ENCODE measurements at places on chromosomes 2 and 18.

- peak; percentile 15 for DNase-seq
These were observed 780 bp downstream of the HTRA2 start for GRCh38 chr2:74530239-74531187.

DNA sequence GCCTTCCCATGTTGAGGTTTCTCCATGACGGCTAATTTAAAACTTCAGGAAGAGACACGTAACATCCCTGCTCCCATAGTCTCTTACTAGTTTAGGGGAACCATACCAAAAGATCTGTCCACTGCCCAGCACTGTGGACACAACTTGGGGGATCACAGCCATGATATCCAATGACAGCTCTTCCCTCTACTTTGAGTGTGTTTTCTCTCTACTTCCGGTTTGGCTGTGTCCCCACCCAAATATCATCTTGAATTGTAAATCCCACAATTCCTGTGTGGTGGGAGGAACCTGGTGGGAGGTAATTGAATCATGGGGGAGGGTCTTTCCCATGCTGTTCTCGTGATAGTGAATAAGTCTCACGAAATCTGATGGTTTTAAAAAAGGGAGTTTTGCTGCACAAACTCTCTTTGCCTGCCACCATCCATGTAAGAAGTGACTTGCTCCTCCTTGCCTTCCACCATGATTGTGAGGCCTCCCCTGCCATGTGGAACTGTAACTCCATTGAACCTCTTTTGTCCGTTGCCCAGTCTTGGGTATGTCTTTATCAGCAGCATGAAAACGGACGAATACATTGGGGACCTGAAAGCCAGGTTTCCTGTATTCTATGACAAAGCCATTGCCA, 1.6 kb upstream of the MGAT4A start:
- DNase-seq = no peak

GRCh38 chr2:169106563-169107545, 37.5 kb downstream of the DHRS9 start:
- no peak for DNase-seq

GRCh38 chr2:176072951-176073904, 10.5 kb downstream of the EVX2 start:
- DNase-seq = no peak

DNA sequence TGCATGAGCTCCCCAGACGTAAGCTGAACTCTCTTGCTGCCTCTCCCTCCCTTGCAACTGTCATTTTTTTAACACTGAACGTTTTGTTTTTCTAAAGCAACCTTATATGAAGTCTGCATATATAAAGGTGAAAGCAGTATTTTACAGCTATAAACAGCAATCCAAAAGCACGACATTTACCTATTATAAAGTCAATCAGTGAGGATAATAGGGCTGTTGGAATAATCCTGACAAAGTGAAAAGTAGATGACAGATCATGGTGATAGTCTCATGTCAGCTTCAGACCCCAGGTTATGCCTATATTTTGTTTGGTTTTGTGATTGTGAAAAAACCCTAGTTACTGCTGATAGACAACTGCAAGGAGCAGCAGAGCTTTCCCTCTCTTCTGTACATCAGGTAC, 195.8 kb downstream of the TNS1 start:
- DNase-seq = no peak

DNA sequence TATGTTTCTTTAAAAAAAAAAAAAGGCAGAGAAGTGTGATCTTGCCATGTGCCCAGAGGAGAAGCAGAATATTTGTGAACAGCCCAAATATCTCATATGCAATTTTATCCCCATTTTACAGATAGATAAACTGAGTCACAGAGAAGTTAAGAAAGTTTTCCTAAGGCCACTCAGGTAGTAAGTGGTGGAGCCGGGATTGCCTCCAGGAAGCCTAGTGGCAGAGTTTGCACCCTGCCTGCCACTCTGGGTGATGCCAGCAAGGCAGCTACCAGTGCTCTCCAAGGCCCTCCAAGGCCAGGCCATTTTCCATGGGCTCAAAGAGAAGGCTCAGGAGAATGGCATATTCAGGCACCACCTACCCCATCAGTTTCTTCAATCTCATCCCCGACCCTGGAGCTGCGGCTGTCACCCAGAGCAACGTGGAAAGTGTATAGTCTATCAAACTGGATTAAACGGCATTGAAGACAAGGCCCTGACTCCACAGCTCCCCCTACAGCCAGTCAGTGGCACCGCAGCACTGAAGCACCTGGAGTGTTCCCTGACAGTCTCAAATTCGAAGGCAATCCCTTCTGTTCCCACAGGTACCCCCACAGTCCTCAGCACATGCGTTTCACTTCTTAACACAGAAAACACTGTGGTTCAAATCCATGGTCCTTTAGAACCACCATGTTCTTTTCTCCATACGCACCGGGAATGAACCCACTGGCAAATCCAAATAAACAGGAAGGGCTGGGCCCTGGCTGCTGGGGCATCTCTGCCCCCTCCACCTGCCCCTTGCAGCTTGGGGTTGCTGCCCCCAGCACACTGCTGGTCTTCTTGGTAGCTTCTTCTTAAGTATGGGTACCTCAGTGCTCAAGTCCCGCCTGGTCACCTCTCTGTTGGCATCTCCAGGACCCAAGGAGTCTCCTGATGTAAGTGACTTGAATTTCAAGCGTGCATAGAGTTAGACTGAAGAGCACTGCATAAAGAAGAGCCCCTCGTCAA, 175.3 kb downstream of the INHBB start:
- DNase-seq = no peak

- no peak for DNase-seq
These were observed 32.3 kb downstream of the STEAP3 start for GRCh38 chr2:119255760-119256581.

DNA sequence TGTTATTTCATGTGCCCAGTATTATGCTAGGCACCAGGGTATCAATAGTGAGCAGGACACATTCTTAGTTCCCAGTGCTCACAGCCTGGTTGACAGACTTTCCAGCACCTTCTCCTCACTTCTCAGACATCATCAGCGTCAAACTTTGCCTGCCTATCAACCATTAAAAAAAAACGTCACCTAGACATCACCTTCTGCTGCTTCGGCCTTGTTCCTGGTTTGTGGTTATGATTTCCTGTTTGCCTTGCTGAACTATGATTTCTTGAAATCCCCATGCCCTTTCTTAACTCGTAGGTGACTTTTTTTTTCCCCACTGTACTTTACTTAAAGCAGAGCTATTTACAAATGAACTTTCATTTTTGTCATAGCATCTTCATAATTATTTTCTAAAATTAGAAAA, 60.4 kb upstream of the NABP1 start:
- no peak for DNase-seq

DNA sequence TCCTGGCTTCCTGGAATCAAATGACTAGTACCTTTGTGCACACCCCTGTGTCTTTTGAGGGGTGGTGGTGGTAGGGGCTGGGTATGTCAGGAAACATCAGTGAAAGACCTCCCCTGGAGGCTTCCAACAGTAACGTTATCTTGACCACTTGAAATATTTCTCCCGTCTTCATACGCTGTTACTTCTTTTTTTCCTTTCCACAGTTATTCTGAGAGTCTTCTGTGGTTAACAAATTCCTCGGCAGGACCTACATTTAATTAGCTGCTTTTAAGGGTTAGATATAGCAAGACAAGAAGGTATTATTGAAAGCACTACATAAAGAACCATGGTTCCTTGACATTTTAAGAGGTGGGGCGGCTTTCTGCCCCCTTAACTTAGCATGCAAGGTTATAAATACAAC, 34.6 kb downstream of the UGP2 start:
- no peak for DNase-seq

DNA sequence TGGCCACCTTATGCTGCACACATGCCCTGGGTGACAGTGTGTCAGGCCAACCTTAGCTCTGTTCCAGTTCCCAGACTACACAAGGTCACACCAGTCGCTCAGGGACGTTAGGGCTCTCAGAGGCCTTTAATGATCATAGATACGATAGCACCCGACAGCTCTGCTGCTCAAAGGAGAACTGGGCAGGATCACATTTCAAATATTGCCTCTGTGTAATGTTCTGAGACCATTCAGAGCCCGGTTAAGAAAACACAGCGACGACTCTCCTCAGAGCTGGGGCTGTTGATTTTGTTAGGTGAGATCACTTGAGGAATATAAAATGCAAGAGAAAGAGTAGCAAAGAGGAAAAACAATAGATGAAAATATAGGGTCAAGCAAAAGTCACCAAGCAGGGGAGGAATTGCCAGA, 166.6 kb upstream of the TANK start:
- no peak for DNase-seq

- no peak for DNase-seq
These were observed 575 bp downstream of the TMEM150A start for GRCh38 chr2:85601771-85602475.

GRCh38 chr2:16644221-16644925, 21.3 kb downstream of the CYRIA start:
- DNase-seq = no peak

GRCh38 chr18:44119607-44120006, 561.1 kb upstream of the SETBP1 start:
- DNase-seq = no peak

DNA sequence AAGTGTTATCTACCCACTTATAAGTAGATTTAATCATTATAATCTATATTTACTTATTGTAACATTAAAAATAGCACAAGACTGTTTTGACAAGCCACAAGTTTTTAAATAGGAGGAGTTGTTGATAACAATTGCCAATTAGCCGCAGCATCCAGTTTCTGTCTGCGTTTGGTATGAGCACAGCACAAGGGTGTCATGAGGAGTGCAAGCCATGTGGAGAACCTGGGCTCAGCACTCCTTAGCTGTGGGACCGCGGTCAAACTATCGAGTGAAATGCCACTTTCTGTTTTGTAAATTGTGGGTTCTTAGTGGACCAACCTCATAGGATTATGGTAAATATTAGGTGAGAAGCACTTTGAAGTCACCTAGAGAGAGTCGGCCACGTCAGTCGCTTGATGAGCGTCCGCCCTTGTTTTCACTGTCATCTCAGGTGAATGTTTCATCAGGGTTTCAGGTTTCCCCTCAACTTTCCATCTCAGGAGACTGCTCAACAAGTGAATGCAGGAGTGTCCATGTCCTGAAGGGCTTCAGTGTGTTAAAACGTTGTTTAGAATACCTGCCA, 294.5 kb downstream of the ZNF407 start:
- DNase-seq = no peak

DNA sequence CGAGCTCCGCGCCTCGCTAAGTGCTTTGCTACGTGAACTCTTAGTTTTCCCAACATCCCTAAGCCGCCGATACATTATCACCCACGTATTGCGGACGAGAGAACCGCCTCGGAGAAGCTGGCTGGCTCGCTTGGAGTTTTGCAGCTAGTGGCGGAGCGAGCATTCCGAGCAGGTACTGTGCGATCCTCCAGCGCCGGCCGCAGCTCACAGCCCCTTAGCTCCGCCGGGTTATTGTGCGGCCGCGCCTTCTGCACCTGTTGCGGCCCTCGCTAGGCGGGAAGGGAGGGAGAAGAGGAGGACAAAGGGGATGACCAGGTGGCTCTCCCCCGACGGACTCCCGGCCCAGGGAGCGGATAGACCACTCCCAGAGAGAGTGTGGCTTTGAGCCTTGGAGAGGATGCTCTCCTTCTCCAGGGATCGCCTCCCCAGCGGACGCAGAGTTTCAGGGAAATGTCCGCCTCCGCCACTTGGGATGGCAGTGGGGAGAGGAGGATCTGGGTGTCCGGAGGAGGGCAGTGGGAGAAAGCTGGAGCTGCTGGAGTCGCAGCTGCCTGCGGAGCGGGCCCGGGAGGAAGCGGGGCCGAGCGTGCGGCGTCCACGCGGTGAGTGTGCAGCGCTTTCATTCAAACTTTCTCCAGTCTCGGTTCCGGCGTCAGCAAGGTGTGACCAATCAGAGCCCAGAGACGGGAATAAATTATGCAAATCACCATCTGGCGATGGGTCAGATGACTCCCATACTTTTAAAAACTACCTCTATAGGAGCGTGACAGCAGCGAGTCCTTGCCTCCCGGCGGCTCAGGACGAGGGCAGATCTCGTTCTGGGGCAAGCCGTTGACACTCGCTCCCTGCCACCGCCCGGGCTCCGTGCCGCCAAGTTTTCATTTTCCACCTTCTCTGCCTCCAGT, at the start of gene LIPG:
Gene LIPG, plus strand, starts transcription at position 769 of the 905 bp plus-strand sequence. CDS start 252 bp downstream, outside the sequence.
- DNase-seq = peak; percentile 56

GRCh38 chr2:195473862-195474261, 183.2 kb upstream of the SLC39A10 start:
- no peak for DNase-seq

GRCh38 chr2:162232671-162233070, 10.6 kb downstream of the FAP start:
- peak; percentile 99 for DNase-seq

DNA sequence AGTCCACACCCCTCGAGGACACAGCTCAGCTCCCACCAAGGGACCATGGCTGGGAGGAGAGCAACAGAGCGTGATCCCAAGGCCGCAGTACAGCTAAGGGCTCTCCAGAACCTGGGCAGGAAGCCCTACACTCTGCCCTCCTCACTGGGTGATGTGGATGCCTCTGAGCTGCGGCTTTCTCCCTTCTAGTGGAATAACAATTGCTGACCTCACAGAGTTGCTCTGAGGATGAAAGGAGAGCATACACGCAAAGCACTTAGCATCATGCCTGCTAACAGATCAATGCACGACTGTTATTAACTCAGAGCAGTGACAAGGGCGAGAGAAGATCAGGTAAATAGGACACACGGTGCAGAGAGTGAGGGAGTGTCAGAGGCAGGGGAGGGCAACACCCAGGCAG, 74.2 kb downstream of the ZFP36L2 start:
- DNase-seq = peak; percentile 61

- DNase-seq = no peak
These were observed 17.6 kb downstream of the FN1 start for GRCh38 chr2:215418064-215418963.

DNA sequence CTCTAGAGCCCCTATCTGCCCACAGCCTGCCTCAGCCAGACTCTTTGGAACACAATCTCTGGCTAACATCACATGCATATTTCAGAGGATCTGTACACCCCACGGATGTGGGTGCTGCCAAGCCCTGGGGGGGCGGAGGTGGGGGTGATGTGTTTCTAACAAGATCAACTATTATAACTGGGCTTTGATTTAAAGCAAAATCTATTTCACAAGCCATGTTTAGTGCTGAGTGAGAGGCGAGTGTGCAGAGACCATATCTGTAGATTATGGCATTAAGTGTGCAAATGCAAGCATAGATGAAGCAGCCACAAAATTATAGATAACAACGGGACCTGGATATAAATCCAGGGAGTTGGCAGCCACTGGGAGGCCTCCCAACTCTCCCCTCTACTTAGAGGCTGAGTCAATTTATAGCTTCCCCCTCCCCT, 135.8 kb upstream of the SMAD2 start:
- no peak for DNase-seq

DNA sequence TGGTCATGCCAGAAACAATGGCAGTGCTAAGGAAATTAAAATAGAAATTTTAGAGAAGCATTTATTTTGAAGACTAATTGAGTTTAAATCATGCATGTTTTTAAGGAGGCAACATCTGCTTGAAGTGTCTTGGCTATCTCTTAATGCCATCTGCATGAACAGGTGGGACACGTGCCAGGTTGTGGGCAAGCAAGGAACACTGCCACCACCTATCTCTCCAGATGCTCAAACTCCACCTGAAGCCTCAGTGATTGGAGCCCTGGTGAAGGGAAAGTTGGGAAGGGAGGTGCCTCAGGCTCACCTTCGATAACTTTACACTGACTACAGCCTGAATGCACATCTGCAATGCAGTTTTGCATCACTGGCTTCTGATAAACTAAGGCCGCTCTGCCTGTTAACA, 91.5 kb downstream of the TPGS2 start:
- DNase-seq = no peak

Measured in NCI-H2227 treated with DMSO at 0.1 percent for 48 hours (cell line).